ENCODE measurements at places on chromosomes 4 and X.

DNA sequence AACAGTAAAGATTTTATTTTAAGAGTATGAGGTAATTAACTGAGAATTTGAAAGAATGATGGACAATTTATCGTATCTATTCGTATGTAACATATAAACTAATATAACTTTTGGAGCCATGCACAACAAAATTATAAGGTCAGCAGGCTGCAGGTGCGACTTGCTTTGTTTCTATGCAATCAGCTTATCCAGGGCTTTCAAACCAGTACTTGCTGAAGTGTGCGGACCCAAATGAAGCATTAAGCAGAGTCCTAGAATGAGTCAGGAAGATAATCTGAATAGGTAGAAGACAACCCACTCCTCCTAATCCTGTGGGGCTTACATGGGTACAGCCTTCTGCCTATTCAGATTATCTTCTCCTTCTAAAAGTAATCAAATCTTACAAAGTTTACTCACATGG is 2.1 kb downstream of the NSD2 start:
- peak; percentile 40 for DNase-seq

DNA sequence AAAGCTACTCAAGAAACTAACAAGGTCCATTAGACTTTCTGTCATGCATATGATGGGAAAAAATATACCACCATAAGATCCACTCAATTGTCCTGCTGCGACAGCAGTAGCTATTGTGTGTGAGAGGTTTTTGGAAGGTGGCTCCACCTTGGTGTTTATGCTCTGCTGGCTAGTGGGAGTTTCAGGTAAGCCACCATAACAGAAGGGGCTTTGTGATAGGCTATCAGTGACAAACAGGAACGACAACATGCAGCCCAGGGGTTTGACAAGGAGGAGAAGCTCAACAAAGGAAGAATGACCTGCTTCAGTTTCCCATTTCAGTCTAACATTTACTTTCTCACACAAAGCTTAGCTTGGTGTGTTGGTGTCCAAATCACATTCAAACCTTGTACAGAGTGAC is 182.6 kb downstream of the ATOH1 start:
- no peak for DNase-seq

GRCh38 chrX:19649226-19649995 is 134.1 kb upstream of the MAP3K15 start:
- no peak for DNase-seq

DNA sequence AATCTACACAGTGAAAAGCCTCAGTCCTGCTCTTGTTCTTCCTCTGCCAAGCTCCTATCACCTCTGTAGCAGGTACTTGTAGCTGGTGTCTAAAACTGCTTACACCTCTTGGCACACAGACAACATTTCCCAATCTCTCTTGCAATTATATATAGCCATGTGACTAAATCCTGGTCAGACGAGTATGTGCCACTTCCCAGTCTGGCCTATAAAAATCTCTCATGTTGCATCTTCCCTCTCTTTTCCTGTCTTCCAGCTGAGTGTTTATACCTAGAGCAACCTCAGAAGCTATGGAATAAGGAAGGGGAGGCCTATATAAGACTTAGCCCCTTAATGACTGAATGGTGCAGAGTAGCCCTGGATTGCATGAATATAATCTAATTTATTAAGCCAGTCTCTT is 105.8 kb downstream of the RNF150 start:
- peak; percentile 5 for DNase-seq

GRCh38 chr4:8200302-8200975 is 1.3 kb downstream of the SH3TC1 start:
- peak; percentile 66 for DNase-seq

DNA sequence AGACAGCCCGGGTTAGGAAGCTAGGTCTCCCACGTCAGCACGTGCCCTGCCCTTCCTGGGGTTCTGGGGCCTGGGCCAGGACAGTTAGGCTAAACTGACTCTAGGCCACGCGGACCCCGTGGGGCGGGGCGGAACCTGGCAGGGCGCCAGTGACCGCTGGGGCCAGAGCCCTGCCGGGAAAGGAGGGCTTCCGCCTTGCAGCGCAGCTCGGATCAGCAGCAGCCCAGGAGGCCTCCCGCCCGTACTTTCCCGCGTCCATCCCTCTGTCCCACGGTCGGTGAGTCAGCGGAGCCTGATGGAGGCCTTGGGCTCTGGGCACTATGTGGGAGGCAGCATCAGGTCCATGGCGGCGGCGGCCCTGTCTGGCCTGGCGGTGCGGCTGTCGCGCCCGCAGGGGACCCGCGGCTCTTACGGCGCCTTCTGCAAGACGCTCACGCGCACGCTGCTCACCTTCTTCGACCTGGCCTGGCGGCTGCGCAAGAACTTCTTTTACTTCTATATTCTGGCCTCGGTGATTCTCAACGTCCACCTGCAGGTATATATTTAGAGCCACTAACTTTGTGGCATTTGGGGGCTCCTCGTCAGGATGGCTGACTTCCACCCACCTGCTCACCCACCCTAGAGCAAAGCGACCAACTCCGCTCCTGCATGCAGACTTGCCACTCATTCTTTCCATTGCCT is at the start of gene SMIM10:
SMIM10 (plus strand) TSS at position 191 of the 681 bp plus-strand sequence; CDS start at position 296, 105 bp downstream.
- peak; percentile 74 for DNase-seq

DNA sequence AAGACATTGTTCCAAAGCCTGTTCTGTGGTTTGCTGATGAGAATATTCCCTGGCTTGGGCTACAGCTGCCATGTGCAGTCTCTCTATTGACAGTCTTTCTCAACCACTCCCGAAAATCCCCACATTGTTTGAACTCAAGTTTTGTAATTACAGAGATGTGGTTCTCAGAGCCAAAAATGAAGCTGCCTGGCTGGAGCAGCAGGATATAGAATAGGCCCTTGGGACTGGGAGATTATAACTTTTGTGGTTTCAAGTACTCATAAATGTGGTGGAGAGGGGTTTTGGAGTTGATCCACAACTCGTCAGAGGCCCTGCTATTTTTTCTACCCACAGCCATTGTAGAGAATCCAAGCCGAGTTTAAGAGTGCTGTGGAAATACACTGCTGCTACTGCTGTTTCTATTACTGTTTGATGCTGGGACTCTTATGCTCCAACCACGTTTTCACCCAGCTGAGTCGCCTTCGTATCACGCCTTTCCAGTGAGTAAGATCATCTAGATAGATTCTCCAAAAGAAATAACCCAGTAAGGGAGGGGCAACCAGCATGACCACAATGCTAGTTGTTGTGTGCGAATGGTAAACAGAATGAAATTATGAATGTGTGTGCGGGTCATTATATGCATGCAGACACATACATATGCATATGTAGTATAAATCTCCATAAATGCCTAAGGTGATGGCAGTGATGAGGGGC is 57.1 kb upstream of the ATXN3L start:
- DNase-seq, result no peak

- DNase-seq, result no peak
Observed at GRCh38 chrX:153776120-153776599, 4.7 kb upstream of the SRPK3 start.

- DNase-seq, result peak; percentile 48
Observed at GRCh38 chr4:186472948-186473347, 82.4 kb downstream of the MTNR1A start.

DNA sequence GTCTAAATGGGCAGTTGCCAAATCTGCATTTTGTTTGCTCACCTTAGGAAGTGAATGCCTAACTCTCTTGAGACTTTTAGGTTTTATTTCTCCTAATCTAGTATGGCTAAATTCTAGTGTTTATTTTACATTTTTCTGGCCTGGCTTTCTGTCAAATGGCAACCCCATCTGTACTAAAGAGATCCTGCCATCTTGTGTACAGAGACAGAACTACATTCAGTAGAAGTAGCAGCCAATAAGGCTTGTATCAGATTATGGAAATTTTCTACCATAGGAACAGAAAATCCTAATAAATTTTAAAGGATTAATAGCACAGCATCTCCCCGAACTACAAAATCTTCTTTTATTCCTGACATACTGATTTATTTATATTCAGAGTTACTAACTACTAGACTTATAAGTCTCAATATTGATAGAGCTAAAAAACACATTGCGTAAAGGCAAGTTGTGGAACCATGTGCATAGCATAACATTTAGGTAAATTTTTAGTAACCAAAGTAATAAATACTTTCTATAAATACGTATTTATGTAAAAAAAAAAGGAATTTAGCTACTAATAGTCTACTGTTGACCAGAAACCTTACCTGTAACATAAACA is 45.5 kb downstream of the TMEM144 start:
- peak; percentile 69 for DNase-seq

- peak; percentile 19 for DNase-seq
Observed at GRCh38 chr4:70709611-70710205, 12.1 kb upstream of the RUFY3 start.

DNA sequence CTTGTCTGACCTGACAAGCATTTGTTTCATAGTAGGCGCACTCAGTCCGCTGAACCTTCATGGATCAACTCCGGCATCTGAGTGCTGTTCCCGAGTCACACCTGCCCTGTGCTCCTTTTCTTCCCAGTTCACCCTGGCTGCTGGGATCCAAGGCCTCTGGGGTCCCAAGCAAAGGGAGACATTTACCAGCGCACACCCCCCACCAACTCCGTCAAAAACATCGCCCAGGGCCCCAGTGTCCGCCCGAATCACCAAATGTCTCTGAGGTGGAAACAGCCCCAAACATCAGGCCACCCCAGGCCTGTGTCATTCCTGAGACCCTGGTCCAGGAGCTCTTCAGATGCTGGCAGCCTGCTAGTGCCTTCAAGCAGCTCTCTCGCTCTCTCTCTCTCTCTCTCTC is 5.1 kb downstream of the BLOC1S4 start:
- no peak for DNase-seq

- DNase-seq, result no peak
Observed at GRCh38 chr4:147479786-147480185, 1.1 kb upstream of the EDNRA start.

DNA sequence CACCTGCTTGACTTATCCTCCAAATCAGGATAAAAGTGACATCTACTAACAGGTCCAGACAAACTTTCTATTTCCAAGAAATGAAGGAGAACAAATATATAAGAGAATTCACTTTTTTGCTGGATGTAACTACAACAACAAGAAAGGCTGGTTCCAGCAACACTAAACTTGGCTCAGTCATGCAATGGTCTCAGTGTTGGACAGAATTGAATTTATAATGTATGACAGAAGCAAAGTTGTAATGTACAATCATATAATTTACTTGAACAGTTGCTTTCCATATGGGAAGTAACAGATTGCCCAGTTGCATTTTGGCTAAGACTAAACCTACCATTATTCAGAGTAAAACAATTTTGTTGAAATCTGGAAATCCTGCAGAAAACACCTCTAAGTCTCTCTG is 183.3 kb upstream of the INTU start:
- DNase-seq, result no peak

- DNase-seq, result no peak
Observed at GRCh38 chr4:6772223-6772928, 10.2 kb upstream of the KIAA0232 start.

GRCh38 chrX:23035493-23035892 is 35.7 kb downstream of the DDX53 start:
- DNase-seq, result peak; percentile 31

GRCh38 chr4:123235431-123235830 is 161.2 kb upstream of the SPRY1 start:
- DNase-seq, result no peak

GRCh38 chrX:103554687-103555424 is 30.5 kb upstream of the TCEAL4 start:
- no peak for DNase-seq

GRCh38 chr4:129064717-129065116 is 28.6 kb downstream of the SCLT1 start:
- DNase-seq, result no peak

- DNase-seq, result no peak
Observed at GRCh38 chr4:152581536-152582160, 45.8 kb upstream of the FBXW7 start.

DNA sequence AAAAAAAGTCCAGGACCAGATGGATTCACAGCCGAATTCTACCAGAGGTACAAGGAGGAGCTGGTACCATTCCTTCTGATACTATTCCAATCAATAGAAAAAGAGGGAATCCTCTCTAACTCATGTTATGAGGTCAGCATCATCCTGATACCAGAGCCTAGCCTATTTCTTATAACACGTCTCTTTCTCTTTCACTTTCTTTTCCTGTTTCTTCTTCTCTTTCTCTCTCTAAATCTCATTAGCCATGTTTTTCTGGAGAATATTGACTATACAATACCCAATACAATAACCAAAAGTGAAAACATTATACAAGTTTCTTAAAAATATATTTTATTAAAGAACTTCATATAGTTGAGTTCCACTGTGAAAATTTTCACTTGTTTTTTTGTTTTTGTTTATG is 1154.9 kb upstream of the PCDH7 start:
- peak; percentile 14 for DNase-seq

GRCh38 chr4:118270492-118270891 is 82.3 kb downstream of the PRSS12 start:
- peak; percentile 65 for DNase-seq

DNA sequence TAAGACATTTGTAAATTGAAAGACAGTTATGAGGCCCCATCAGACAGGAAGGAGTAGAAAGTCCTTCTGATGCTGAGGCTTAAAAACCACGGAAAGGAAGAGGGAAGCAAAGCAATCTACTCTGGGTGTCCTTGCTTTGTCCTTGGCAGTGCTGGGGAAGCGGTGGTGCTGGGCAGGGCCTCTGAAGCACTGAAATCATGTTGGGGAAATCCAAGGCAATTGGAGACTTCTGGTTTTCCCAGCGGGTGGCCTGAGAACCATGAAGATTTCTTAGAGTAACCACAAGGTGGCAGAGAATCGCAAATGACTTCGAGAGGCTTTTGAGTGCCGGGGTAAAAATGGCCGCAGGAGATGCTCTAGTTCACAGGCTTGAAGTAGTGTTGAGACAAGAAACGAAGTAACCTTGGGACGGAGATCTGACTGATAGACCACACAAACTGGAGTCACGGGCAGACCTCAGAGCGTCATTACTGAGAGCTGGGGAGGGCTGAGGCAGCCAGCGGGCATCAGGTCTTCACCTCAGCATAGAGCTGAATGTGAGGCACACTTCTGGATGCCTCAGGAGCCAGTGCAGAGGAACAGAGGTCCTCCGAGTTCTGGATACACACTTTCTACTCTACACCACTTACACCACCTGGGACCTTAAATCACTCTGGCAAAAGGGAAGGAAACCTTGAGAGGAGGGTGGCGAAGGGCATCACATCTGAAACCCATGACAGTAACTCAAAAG is 130.7 kb upstream of the GPRIN3 start:
- peak; percentile 62 for DNase-seq

DNA sequence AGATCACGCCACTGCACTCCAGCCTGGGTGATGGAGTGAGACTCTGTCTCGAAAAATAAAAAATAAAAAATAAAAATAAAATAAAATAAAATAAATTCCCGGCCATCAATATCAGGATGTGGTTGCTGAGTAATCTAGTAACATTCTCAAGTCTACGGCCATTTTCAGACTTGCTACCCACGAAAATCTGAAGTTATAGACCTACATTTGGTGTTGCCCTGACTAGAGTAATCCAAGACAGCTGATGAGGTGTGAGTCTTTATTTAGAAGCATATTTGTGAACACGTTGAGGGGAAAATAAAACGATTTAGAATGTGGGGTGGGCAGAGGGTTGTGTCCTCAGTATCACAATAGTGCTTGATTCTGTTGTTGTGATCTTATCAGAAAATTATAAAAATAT is 130.2 kb upstream of the MID1 start:
- no peak for DNase-seq

- DNase-seq, result peak; percentile 93
Observed at GRCh38 chr4:15479089-15479912, 9.6 kb downstream of the CC2D2A start.

GRCh38 chr4:187811591-187811990 is 184.0 kb upstream of the ZFP42 start:
- no peak for DNase-seq

Data from DMS53 (cell line).